AG04450 (cell line): ENCODE measurements at places on chromosomes 2 and 18.

DNA sequence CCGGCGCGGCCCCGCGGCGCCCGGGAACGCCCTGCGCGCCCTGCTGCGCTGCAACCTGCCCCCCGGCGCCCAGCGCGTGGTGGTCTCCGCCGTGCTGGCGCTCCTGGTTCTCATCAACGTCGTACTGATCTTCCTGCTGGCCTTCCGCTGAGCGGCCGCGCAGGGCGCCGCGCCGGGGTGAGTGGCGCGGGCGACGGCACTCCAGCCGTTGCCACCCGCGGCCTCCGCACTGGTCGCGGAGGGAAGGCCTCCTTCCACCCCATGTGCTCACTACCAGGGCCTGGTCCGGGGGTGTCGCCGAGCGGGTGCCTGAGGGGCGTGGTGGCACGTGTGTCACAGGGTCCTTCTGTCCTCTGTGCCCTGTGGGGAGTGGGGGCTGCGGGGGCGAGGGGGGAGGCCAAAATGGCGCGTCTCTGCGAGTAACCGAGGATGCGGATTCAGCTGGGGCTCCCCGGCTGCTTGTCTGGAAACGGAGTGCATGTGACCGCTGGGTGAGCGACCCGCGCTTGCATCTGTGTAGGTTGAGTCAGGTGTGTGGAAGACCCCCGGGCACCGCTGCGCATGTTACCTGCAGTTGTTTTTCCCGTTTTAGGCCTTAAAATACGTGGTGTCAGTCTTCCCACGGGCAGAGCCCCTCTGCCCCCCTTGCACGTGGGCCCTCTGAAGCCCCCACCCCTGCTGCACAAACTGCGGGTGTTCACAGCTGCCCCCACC is 58.0 kb downstream of the FAM168B start:
- no peak for DNase-seq

DNA sequence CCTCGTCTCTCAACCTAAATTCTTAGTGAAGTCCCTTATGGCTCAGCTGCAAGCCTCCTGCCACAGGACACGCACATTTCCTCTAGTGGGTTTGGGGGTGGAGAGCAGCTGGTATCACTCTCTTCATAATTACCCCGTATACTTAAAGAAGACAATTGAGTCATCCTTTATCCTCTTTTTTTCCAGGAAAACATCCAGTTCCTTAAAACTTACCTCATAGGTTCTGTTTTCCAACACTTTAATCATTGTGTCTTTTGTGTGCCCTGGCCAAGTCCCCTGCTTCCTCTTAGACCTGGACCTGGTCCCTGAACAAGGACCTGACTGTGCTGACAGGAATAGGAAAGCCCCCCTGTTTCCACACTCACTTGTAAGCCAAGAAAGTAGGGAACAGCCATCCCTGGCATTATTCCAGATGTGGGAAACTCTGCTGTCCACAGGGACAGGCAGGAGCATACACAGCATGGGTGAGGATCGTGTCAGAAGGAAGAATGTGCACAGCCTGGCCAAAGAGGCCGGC is 42.3 kb upstream of the MYO1B start:
- DNase-seq, result peak; percentile 34

- DNase-seq, result no peak
Observed at GRCh38 chr2:173948842-173949241, 16.3 kb downstream of the SP3 start.

GRCh38 chr18:37654731-37655369 is 89.3 kb upstream of the CELF4 start:
- DNase-seq, result no peak

DNA sequence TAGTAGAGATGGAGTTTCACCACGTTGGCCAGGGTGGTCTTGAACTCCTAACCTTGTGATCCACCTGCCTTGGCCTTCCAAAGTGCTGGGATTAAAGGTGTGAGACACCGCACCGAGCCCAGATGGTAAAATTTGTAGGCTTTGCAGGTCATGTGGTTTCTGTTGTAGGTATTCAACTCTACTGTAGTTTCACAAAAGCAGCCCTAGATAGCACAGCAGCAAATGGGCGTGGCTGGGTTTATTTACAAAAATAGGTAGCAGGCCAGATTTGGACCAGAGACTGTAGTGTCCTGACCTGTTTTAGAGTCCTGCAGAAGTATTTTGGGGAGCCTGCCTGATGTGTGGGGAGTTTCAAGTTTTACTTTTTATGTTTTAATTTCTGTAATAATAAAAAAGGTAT is 84.1 kb upstream of the RASGRP3 start:
- DNase-seq, result no peak

GRCh38 chr2:72695676-72696075 is 130.2 kb downstream of the EXOC6B start:
- DNase-seq, result no peak

DNA sequence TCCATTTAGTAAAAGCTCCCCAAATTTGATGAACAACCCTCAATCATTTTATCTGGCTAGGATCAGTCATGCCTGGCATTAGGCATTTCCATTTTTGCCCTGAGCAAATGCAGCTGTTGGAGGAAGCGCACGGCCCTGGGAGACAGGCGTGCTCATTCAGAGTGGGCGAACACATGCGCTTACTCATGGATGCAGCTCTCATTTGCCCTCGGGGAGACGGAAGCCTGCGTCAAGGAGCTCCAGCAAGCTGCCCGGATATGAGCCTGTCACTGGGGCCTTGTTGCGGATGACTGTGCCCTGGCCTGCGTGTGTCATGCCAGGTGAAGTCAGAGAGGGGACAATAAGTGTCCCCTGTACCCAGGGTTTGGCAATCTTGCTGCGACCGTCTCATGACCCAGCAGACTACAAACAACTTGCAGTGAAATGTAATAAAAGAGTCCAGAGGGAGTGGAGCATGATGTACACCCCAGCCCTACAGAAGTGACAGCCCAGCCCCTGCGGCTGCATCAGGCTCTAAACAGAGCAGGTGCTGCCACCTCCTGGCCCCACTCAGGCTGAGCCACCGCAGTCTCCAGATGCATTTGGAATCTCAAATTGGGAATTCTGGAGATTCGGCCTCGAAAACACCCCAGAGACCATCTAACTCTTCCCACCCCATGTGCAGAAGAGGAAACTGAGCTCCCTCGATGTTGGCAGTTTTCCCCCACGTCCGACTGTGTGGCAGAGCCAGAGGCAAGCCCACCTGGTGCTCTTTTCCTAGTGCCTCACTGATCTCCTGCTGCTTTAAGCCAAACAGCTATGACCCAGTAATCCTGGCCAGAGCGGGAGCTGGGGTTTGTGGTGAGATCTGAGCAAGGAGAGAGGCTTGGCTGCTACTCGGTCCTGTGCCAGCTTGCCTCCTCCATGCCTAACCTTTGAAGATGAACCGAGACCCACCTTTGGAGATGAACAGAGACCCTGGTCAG is 105.0 kb upstream of the ALK start:
- peak; percentile 4 for DNase-seq

DNA sequence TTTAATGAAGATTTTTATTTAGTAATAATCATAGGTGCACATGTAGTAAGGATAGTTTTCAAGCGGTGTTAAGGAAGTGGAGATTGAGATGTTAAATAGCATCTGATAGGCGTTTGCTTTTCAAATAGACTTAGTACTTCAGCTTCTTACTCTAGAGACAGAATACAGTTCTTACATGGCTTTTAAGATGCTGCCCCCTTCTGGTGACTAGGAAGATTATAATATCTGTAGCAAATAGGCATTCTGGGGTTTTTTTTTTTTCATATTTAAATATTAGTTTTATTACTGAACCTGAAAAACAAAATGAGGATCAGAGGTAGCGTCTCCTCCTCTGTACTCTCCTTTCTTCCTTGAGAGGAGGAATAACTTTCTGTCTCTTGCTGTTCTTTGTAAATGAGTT is 100.2 kb downstream of the AGAP1 start:
- peak; percentile 73 for DNase-seq

GRCh38 chr2:68861330-68861729 is 9.9 kb downstream of the BMP10 start:
- no peak for DNase-seq

DNA sequence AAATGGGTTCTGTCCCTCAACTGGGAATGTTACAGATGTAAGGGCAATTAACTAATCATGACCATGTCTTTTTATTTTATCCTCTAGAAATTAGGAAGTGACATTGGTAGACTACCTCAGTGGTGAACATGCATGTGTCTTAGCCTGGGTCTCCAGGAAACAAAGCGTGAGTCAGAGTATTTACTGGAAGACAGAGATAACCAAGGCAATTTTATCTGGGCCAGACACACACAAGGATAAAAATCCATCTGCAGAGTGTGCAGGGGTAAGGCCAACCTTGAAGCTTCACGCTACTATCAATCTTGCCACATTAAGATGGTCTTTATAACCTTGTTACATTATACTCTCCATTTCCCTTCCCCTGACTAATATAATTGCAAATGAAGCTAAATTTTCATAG is 487.5 kb downstream of the SUCLG1 start:
- DNase-seq, result no peak

GRCh38 chr2:198325359-198325758 is 521.0 kb downstream of the PLCL1 start:
- DNase-seq, result no peak

- DNase-seq, result no peak
Observed at GRCh38 chr2:158101384-158101926, at the start of gene UPP2. UPP2 (plus strand) TSS chr2:158101876; CDS start chr2:158102064, 188 bp downstream.

DNA sequence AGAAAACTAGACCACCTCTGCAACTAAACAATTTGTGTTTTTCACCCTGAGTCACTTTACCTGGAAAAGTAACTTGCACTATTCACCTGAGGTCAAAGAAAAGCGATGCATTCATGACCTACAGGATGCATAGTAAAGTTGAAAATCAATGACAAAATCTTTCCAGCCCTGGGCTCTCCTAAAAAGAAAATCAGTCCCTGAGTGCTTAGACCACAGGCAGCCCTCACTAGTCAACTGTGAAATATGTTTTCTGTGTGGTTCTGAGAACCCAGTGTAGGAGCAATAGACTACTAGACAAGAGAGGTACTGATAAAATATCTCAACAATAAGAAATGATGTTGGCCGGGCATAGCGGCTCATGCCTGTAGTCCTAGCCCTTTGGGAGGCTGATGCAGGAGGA is 133.1 kb downstream of the TXNL1 start:
- DNase-seq, result no peak

- DNase-seq, result no peak
Observed at GRCh38 chr2:43104763-43105162, 121.6 kb downstream of the ZFP36L2 start.

GRCh38 chr2:233758141-233758540 is 1.9 kb upstream of the UGT1A1 start:
- no peak for DNase-seq

GRCh38 chr2:237149425-237149824 is 63.7 kb downstream of the COPS8 start:
- no peak for DNase-seq
